ENCODE measurements at places on chromosomes 3 and 15.

- DNase-seq = no peak
Measured at GRCh38 chr3:57389271-57389670, 96.8 kb upstream of the ASB14 start.

DNA sequence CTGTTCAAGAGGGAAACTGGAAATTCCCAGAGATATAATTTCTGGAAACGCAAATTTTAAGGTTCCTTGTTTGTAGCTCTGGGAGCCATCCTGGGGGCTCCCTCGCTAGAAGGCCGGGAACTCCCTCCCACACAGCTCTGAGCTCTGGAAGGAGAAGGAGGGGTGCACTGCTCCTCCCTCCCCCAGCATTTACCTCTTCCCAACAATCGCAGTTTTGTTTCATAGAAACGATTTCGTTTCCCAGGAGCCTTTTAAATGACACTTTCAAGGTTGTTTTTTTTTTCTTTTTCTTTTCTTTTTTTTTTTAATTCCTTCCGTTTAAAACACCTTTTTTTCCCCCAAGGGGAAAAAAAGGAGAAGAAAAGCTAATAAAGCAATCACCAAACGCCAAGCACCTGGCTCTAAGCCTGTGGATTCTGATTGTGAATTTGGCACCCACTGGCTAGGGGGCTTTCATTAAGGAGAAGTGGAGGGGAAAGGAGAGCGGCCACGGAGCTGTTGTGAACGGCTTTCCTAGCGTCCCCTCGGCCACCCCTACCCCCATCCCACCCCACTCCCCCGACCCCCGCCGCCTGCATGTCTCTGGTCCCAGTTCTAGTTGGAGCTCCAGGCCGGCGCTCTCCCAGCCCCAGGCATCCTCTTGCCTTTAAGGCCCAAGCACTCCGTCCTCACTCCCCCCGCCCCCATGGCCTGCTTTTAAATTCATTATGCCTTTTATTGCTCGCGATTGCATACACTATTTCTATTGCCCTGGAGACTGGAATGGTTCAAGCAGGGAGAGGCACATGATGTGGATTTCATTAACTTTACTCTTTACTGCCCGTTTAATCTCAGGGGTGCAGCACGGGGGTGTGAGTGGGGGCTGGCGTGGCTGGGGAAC lies 13.6 kb upstream of the CCDC33 start:
- peak; percentile 36 for DNase-seq

GRCh38 chr3:45084361-45084760 lies 58.3 kb downstream of the CLEC3B start:
- no peak for DNase-seq

DNA sequence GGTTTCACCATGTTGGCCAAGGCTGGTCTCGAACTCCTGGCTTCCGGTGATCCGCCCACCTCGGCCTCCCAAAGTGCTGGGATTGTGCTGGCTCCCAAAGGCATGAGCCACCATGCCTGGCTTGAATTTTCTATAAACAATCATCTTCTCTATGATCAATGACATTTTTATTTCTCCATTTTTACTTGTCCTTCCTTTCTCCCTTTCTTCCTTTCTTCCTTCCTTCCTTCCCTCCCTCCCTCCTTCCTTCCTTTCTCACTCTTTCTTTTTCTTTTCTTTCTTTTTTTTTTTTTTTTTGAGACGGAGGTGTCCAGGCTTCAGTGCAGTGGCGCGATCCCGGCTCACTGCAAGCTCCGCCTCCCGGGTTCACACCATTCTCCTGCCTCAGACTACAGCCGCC lies 8.6 kb upstream of the KPNA1 start:
- DNase-seq = no peak

DNA sequence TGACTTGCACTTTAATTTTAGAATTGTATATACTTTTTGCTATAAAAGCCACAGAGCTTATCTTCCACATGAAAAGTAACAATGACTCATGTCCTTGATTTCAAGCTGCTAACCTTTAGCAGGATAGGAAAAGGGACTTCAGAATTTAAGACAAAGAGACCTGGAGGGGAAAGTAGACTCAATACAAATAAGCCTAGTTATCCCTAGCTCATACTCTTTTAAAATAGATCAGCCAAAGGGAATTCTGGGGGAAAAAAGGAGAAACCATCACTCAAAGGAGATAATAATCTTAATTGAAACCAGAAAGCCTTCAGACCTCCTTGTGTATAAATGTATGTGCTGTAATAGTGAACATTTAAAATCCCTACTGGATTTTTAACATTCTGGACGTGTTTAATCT lies 930.3 kb downstream of the NTRK3 start:
- no peak for DNase-seq

- no peak for DNase-seq
Measured at GRCh38 chr3:127743351-127744252, 70.8 kb downstream of the ABTB1 start.

DNA sequence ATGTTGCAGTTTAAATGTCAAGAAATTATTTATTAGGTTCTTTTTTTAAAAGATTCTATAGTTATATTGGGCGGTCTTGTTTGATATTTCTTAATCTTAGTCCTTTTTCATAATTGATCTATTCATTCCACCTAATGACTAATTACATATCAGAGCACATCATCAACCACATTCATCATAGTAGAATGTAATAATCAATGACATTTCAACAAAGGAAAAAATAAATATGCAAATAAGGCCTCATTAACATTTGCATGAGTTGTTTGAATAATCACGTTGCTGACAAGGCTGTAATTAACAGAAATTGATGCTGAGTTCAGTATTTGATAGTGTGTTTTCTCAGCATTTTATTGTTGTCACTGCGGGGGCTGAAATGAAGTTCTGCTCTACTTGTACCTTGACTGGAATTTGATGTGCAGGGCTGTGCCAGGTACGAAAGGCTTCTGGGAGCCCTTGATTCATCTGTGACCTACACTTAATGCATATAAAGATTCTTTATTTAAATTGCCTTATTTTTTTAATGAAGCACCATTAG lies 215.7 kb downstream of the TCF12 start:
- no peak for DNase-seq

DNA sequence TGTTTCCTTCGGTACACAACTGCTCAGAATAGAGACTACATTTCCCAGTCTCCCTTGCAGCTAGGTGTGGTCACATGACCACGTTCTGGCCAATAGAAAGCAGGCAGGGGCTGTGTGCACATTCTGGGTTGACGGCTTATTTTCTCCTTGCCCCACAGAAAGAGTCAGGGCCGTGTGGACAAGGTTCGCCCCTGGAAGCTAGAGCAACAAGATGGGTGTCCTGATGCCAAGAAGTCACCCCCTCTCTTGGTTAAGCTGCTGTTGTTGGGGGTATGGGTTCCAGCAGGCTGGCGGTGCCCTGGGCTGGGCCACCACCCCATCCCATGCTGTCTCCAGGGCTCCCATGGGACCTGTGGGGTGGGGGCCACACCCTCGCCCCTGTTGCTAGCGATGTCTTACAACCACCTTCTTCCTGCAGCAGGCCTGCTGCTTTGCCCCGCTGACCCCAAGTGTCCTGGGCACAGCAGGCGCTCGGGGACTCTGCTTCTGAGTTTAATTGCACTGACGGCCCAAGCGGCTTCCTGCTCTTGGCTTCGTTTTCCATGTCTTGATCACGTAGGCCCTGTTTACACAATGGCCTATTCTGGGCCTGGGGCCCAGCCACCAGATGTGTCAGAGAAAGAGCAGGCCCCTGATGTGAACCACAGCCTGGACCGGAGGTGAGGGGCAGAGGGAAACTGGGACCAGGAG lies 24.9 kb downstream of the ABTB1 start:
- no peak for DNase-seq

DNA sequence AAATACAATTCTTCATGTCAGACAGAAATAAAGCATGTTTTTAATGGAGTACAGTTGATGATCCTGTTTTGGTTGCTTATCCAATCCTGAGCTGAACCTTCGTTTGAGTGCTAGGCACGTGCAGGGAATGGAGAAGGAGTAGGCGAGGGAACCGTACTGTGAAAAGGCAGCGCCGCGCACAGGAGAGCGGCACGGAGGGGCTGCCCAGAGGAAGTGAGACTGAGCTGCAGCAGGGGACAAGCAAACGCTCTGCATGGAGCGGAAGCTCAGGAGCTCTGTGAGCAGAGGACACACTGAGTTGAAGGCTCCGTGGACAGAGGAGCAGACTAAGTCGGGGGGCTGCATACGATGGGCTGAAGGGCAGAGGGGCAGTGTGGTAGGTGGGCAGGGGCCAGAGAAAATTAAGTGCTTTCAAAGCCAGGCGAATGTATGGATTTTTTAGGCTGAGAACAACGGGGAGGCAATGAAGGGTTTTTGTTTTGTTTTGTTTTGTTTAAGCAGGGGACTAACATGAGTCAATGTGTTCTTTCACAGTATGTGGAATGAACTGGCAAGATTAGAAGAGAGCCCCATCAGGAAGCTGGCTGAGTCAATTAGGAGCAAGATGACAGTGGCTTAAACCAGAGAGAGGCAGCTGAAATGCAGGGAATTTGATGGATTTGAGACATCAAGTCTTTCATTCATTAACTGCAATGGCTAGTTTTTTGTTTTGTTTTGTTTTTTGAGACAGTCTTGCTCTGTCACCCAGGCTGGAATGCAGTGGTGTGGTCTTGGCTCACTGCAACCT lies 23.8 kb upstream of the TM2D3 start:
- DNase-seq = no peak

DNA sequence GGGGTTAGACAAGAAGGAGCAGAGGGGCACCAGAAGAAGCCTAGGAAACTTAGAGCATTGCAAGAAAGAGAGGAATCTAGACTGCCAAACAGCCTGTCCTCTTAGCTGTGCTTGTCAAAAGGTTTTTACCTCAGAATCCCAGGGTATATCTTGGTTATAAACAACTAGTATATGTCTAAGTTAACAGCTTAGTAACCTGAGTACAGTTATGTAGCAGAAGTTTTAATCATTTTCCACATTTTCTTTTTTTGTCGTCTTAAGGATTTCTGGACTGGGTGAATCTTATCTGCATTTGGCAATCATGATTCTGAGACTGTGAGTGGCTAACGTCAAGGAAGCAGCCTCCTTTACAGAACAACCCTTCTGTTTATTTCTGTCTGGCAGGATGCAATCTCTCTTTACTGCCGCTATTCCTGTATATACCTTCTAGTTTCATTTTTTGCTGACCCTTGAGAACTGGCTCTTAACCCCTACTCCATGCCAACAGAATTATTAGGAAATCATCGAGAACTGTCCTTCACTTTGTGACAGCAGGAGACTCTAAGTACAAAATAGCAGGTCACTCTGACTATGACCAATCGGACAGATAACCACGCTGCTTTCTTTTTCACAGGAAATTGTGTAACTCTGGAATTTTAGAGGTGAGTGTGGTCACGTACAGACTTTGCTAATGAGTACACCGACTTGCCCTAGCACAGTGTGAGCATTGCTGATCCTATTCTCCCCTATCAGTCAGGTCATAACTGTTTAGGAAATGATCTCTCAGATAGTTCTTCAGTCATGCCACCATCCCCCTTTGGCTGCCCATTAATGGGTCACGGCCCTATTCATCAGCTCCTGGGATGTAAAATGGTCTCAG lies 3.3 kb upstream of the CP start:
- DNase-seq = no peak

DNA sequence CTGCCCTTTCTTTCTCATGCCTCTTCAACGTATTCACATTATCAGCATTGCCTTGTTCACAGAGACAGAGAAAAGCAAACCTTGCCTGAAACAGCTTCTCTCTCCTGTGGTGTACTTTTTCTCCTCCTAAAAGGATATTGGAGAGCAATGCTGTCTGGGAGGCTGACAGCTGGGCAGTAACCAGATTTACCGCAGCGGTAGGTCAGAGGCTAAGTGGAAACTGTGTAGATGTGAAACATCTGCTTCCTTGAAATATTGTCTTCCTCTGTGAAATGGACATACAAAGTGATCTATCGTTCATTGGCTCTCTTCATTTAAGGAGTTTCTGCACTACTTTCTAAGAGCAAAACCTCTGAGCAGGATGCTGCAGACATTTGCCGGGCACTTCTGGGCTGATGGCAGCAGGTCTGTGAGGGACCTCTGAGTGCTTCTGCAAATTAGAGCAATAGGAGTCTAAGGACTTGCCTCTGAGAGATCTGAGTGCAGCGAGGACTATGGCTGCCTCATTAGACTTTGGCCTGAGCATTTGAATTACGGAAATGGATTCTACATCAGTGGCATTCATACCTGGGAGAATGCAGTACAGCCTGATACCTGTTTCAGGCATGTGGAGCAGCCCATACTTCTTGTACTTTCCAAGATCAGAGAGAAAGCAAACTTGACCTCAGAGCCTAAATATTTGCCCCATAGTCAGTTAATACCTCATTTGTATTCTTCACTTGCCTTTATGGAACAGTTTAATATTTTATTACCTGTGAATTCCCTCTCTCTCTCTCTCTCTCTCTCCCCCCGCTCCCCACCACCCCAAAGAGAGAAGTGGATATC lies 260.5 kb upstream of the TPRG1 start:
- no peak for DNase-seq

GRCh38 chr3:14441240-14441919 lies 39.0 kb downstream of the SLC6A6 start:
- no peak for DNase-seq

GRCh38 chr3:120496278-120497002 lies 45.6 kb upstream of the FSTL1 start:
- DNase-seq = no peak

GRCh38 chr15:34161329-34161963 lies 48.5 kb downstream of the KATNBL1 start:
- no peak for DNase-seq

- no peak for DNase-seq
Measured at GRCh38 chr15:91068436-91068835, 31.6 kb upstream of the SV2B start.

DNA sequence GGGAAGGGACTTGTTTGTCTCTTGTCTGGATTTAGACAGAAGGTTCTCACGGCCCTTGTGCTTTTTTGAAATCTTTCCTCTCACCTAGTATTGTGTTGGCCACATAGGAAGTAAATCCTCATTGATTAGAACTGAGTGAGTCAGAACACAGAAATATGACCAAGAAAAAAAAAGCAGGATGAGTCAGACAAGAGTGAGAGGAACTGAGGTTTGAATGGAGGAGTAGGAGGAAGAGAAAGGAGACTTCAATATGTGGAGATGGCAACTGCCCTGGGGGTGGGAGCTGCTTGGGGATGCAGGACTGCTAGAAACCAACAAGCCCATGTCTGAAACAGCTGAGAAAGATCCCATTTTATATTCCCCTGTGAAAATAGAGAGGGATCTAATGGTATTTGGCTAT lies 194.1 kb upstream of the ZBTB20 start:
- DNase-seq = no peak

DNA sequence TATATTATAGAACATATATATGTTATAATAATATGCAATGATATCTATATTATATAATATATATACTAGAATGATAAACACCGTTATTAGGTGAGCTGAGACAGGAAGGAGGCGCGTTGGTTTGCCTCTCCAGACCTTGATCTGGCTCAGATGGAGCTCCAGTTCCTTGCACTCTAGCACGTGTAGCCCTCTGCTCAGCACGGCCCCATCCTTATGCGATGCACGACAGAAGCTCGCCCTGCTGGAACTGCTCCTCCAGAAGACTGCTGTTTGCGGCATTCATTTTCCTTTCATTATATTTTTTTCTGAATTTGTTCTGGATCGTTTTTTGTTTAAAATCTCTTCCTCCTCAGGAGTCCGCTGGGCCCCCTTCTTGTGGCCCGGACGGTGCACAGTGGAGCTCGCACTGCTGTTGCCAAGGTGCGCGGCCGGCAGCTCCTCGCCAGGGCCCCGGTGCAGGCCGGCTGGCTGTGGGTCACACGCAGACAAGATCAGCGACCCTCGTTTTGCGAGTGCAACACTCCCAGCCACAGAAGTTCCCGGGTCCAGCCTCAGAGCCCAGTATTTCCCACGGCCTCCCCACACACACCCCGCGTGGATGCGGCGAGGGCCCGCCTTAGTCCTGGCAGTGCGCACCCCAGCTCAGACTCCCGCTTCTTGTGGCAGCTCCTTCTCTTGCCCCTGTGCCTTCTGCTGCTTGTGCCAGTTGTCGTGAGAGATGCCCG lies 112.2 kb downstream of the CHL1 start:
- no peak for DNase-seq

GRCh38 chr3:133442518-133442917 lies 42.7 kb downstream of the BFSP2 start:
- DNase-seq = no peak
